ENCODE measurements at places on chromosomes 5 and 9.

DNA sequence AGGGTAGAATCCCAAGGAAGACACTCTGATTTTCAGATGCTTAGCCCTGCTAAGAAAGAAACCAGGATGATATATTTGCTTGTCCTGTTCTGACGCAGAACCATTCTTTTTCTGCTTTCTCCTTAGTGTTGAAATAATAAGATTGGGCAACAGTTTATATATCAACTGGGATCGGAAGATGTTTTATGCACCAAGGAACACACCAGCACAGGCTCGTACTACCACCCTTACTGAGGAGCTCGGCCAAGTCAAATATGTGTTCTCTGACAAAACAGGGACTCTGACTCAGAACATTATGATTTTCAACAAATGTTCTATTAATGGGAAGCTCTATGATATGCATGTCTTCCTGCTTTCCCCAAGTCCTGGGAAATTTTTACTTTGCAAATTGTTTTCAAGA is 19.0 kb upstream of the RUSC2 start:
- no peak for DNase-seq

GRCh38 chr9:137319739-137320551 is 17.9 kb upstream of the NRARP start:
- no peak for DNase-seq

GRCh38 chr5:150172145-150172544 is 5.6 kb downstream of the CDX1 start:
- DNase-seq = no peak

- no peak for DNase-seq
Measured at GRCh38 chr9:87954230-87954629, 20.1 kb downstream of the CDK20 start.

GRCh38 chr9:34741628-34742027 is 31.7 kb upstream of the CCL21 start:
- DNase-seq = no peak

- DNase-seq = no peak
Measured at GRCh38 chr5:176633598-176633997, 3.1 kb downstream of the EIF4E1B start.

DNA sequence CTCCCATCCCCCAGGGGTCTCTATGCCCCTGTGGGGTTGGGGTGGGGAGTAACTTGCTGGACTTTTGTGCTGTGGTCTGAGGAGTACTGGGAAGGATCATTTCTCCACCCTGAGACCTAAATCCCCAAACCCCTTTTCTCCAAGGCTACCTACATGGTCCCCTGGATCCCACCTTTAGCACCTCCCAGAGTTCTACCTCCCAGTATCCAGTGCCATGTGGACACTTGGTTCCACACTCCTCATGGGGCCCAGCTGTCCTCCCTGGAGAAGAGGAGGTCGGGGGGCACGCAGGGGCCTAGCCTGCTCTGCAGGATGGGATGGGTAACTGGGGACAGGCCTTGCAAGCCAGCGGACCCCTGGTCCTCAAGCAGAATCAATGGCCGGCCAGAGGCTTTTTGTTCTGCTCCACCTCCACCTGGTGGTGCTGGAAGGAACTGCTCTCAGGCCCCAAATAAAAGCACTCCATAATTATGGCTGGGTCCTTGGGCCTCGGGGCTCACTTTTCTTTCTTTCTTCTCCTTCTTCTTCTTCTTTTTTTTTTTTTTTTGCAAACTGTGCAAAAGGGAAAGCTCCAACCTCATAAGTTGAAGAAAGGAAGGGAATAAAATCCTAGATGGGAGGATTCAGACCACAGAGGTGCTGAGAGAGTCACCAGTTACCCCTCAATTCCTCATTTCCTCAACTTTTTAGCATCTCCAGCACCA is 68.4 kb downstream of the PSD2 start:
- DNase-seq = peak; percentile 32

DNA sequence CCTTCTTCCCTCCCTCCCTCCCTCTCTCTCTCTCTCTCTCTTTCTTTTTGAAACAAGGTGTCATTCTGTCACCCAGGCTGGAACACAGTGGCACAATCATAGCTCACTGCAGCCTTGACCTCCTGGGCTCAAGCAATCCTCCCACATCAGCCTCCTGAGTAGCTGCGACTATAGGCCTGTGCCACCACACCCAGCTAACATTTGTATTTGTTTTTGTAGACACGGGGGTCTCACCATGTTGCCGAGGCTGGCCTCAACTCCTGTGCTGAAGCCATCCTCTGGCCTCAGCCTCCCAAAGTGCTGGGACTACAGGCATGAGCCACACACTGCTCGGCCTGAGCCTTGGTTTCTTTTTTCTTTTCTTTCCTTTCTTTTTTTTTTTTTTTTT is 45.8 kb downstream of the PLPP7 start:
- no peak for DNase-seq

DNA sequence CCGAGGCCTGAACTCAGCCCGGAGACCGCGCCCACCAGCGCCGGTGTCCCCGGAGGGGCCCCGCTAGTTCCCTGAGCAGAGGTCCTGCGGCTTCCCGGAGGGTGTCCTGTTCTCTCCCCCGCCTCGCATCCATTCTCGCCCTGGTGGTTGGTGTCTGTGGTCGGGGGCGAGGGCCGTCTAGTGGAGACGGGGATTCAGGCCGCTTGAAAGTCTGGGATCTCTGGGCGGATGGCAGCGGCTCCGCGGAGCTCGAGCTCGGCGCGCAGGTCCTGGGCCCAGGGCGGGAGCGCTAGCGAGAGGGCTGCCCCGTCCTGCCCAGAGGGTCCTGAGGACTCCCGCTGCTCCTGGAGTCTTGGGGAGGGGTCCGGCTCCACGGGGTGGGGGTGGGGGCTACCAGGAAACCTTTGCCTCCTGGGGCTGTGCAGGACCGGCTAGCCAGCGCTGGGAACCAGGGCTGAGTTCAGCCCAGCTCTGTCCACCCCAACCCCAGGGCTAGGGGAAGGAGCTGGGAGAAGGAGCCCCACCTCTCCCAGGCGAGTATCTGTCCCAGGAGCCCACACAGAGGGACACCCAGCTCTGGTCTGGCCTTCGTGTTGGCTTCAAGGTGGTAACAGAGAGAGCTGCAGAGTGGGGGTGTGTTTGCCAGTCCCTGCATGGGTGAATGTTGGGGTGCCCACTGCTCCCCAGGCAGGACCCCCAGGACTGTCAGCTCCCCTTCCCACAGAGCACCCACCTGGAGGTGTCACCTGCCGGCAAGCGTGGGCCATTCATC is 4.0 kb downstream of the TOR4A start:
- no peak for DNase-seq

- DNase-seq = no peak
Measured at GRCh38 chr5:93582677-93583438, at the start of gene NR2F1. Gene NR2F1 (plus strand): TSS chr5:93583222. CDS start chr5:93585024, 1,802 bp downstream.

- DNase-seq = no peak
Measured at GRCh38 chr5:6728011-6728794, 15.0 kb downstream of the TENT4A start.

DNA sequence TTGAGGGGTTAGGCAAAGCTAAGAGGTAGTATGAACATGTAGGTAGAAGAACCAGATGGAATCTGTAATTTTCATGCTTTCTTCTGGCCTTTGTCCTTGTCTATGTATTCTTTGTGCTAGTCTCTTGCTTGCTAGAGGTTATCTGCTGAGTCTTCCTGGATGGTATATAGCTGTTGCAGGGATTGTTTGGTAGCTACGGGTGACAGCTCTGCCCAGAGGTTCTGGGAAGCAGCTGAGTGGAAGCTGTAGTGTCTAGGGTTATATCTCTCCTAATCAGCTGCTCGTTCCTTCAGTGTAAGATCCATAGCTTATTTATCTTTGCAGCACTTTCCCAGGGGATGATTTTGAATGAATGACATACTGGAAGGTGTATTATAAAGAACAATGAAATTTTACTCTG is 100.3 kb downstream of the ATG10 start:
- DNase-seq = no peak

- no peak for DNase-seq
Measured at GRCh38 chr9:74557571-74557970, 60.4 kb downstream of the RORB start.

DNA sequence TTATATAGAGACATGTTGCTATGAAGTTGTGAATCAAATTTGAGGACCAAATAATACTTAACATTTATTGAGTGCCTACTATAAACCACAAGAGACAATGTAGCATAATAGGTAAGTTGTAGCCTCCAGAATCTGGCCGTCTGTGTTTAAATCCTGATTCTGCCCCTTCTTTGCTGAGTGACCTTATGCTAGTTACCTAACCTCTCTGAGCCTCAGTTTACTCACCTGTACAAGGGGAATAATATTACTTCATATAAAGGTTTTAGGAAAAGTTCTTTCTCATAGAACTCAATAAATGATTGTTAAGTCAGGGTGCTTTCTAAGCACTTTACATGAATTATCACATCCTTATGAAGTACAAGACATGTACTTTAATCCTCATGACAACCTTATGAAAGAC is 120.6 kb downstream of the NDUFS4 start:
- no peak for DNase-seq

DNA sequence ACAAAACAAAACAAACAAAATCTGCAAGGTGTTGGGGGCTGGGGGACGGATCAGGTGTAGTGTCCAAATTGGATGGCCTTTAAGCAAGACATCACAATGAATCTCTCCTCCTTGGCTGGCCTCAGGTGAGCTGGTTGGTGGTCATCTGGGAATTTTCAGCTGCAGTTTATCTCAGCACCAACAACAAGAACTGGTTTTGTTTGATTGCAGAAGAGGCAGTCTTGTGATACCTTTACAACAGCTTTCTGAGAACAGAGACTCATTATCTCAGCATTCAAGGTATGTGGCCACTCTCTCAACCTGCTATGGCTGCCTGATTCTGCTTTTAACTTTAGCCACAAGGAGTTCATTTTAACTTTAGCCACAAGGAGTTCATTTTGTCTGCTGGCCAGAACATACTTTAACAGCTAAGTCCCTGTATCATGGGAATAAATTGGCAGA is 1543.4 kb downstream of the EFNA5 start:
- DNase-seq = no peak

DNA sequence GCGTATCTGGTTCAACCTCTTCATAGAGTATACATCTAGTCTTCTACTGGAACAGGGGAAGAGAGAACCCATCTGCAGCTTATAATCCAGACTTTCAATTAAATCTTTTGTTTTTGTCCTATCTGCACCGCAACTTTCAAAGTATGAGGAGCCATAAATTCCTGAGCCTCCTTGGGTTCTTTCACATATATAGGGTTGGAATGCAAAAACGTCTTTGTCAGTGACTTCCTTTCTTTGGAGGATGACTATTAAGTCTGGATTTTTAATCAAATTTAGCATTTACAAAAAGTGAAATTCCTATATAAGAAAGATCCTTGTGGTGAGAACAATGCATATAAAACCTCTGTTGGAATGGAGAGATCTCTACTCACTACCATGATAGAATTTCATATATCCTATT is 370.8 kb downstream of the TMEM38B start:
- no peak for DNase-seq

DNA sequence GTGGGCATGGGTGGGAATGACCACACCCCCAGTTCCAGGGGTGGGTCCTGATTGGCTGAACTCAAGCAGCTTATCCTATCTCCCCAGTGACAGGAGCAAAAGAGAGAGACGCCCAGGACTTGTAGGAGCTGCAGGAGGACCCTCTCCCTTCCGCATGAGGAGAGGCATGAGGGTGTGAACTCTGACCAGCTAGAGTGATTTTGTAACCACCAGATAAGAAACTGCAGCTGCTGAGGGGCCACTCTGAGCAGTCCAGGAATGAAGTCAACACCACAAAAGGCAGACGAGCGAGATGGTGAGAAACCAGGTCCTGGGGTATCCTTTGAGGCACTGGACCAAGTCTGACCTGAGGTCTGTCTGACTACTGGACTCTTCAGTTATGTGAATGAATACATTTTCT is 521.9 kb downstream of the BNC2 start:
- no peak for DNase-seq

DNA sequence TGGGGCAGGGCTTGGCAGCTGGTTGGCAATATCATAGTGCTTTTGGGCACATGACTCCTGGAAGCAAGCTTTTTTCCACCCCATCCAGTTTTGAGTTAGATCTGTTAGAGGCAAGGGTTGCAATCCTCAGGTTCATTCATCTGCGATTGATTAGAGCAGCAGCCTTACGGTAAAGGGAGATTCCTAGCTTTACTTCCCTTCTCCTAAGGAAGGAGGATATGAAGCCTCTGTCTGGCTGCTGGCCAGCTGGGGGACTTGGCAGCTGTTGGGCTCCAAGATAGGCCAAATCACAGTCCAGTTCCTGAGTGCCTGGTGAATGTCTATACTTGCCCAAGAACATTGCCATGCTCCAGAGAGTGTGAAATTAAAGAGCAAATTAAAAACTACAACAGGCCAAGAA is 113.4 kb upstream of the CCNH start:
- no peak for DNase-seq

DNA sequence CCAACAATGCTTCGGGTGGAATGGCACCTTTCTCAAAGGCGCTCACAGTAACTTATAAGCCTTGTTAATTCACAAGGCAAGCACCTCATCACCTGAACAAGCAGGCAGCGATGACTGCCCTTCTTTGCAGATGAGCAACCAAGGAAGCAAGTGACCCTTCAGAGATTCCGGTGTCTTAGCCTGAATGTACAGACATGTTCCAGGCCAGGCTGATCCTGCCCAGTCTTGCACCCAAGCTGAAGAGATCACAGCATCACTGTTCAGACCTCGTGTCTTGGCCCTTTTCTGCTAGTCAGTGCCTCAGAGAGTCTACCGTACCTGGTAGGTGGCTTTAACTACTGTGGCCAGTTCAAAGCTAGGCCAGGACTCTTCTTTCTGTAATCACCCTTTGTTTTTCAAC is 94.7 kb upstream of the ERCC6L2 start:
- DNase-seq = no peak

DNA sequence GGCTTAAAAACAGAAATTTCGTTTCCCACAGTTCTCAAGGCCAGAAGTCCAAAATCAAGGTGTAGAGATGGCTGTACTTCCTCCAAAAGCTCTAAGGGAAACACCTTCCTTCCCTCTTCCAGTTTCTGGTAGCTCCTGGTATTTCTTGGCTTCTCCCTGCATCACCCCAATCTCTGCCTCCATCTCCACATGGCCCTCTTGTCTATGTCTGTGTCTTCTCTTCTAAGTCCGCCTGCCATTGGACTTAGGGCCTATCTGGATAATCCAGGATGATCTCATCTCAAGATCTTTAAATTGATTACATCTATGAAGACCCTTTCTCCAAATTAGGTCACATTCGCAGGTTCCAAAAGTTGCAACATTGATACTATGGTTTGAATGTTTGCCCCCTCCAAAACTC is 105.6 kb downstream of the ATPSCKMT start:
- DNase-seq = no peak

Data from T-helper 1 cell (primary cell).